ENCODE measurements at places on chromosomes 5 and 9.

GRCh38 chr9:133004999-133005760 lies 25.6 kb upstream of the GTF3C5 start:
- no peak for DNase-seq

DNA sequence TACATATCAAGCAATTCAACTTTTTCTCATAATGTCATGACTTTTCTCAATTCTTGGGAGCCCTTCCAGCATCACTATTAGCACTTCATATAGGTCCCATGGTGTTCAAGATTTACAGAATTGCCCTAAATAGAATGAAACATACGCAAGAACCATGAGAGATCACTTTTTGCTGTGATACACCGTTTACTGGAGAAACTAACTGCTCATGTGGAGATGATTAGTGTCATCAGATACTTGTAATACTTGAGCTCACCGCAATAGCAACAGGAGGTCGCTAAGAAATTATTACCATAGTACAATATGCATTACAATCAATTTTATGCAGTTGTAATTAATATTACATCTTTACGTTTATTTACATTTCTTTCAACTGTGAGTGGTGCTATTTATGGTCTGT lies 4.8 kb upstream of the PCSK5 start:
- DNase-seq: no peak

GRCh38 chr5:180519098-180519497 lies 24.9 kb downstream of the CNOT6 start:
- DNase-seq: no peak

DNA sequence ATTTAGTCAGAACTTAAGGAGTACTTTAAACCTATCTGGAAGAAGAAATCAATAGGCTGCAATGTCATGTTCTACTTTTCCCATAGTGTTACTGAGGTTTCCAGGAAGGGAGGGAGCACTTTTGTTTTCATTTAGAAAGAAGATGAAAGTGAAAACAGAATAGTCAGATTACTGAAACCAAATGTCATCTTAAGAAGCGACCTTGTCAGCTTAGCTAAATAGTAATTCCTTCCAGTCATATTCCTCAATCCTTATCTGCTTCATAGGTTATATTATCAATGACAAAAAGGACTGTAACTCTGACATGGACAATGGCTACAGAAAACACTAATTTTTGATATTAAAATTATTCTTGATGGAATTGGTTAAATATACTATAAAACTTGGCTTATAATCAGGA lies 27.7 kb downstream of the SAR1B start:
- no peak for DNase-seq

GRCh38 chr5:99054972-99055371 lies 126.2 kb upstream of the CHD1 start:
- no peak for DNase-seq

DNA sequence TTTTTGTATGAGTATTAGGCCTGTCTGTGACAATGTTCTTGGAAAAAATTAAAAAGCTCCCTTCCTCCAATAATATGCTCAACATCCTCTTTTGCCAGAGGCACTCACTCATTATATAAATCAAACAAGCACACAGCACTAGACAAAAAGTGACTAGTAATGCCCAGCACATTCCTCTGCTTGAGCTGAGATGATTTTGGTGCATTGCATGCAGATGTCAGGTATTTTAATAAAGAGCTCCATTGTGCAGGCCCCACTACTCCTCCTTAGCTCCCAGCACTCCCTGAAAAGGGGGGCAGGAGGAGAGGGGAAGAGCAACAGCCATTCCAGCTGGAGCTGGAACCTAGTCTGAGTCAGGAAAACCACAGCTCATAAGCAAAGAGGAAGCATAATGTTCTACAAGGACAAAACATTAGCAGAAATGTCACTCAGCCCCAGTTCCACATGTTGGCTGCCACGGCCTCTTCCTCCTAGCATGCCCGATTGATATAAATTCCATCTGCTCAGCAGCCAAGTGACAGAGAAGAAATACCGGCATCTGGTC lies 348.5 kb downstream of the BNC2 start:
- DNase-seq: no peak

- DNase-seq: no peak
These were observed 420.7 kb downstream of the KIF4B start for GRCh38 chr5:155434267-155434666.

DNA sequence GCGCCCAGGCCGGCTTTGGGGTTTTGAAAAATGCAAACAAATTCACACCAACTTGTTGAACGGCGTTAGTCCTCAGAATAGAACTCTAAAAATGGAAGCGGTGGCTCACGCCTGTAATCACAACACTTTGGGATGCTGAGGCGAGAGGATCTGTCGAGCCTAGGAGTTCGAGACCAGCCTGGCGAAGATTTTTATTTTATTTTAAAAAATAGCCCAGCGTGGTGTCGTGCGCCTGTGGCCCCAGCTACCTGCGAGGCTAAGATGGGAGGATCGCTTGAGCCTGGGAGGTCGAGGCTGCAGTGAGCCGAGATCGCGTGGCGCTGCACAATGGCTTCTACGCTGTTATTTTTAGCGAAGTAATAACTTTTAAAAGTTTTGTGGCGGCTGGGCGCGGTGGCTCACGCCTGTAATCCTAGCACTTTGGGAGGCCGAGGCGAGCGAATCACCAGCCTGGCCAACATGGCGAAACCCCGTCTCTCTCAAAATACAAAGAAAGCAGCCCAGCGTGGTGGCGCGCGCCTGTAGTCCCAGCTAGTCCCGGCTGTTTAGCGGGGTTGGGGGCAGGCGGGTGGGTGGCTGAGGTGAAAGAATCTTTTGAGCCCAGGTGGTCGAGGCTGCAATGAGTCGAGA lies 694 bp upstream of the PLIN2 start:
- DNase-seq: no peak

GRCh38 chr9:68777070-68777763 lies 72.2 kb downstream of the PIP5K1B start:
- DNase-seq: no peak

DNA sequence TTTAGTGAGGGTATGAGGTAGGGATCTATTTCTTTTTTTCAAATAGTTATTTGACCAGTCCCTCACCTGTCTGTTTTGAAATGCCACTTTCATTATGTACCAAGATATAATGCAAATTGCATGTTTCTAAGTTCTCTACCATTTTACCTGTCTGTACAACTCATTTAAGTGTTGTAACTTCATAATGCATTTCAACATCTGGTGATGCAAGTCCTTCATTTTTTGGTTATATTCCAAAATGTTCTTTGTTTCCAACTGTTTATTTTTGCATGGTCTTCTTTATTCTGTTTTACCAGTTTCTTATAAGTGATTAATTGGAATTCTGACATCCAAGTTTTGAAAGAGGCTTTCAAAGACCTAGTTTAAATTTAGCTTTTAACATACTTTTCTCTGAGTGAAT lies 26.8 kb downstream of the TDRD7 start:
- DNase-seq: no peak

GRCh38 chr9:137470785-137471184 lies 11.7 kb upstream of the NSMF start:
- DNase-seq: no peak

GRCh38 chr5:139205586-139205985 lies 7.4 kb upstream of the SIL1 start:
- DNase-seq: no peak
